Central memory CD4-positive, alpha-beta T cell (primary cell): ENCODE measurements at places on chromosomes 12 and 14.

GRCh38 chr14:68181519-68182326, 362.1 kb downstream of the RAD51B start:
- no peak for DNase-seq

- no peak for DNase-seq
Measured at GRCh38 chr12:121514184-121514742, 66.6 kb downstream of the KDM2B start.

DNA sequence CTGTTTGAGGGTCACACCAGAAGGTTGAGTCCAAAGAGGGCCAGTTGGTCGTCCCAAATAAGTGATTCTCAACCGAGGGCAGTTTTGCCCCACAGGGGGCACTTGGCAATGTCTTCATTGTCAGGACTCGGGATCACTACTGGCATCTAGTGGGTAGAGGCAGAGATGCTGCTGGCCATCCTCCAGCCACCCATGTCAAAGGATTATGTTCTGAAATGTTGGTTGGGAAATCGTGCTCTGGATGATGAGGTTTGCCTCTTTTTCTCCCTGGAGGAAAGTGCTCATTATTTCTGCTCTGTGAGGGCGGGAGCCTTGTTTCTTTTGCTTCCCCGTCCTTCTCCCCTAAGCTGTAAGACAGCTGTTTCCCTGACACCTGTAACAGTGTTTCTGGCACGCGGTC, 3.6 kb downstream of the ZNF839 start:
- DNase-seq, result no peak

DNA sequence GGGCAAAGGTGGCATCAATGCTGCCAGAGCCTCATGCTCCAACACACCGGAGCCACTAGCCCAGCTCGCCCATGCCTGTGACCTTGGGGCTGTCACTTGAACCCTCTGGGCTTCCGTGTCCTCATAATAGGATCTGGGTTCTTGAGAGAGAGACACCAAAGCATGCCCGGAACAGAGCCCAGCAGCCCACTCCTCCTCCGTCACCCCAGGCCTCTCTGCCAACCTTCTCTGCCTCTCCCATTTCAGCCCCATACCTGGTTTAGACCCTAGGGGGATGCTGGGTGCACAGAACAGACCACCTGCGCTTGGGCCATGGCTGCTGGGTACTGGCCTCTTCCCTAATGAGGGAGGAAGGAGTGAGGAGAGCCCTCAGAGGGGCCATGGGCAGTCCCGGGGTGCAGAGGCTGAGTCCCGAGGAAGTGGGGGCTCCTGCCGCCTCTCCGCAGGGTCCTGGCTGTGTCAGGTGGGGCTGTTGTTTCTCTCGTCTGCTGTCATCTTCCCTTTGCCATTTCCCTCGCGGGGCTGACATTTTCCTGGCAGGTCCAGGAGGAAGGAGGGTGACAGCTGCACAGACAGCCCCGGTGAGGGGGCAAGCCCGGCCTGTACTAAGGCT, 172.4 kb upstream of the RTL1 start:
- no peak for DNase-seq

GRCh38 chr12:20144341-20144740, 224.0 kb upstream of the PDE3A start:
- no peak for DNase-seq

- DNase-seq, result no peak
Measured at GRCh38 chr12:104520242-104520900, 63.6 kb downstream of the CHST11 start.

- no peak for DNase-seq
Measured at GRCh38 chr12:86137936-86138335, 118.3 kb downstream of the MGAT4C start.

GRCh38 chr14:77318006-77318553, 2.6 kb downstream of the POMT2 start:
- DNase-seq, result no peak

DNA sequence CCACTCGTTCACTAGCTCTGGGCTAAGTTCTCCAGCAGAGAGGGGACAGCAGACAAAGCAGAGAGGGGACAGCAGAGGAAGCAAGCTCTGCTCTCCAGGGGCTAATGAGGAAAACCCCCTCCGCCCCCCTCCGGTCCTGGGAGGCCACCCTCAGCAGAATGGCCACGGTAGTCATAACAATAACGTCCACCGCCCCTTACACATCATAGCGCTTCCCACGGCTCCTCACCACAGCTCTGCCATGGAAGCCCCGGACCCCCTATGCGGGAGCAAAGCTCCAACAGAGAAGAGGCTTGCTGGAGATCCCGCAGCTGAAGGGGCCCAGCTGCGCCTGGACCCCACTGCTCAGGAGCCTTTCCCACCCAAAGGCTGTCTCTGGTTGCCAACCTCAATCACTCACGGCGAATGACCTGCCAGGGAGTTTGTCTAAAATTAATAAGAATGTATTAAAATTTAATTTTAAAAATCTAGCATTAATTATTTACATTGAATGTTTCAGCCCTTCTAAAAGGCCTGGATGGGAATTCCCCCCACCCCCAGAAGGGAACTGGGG, 17.4 kb downstream of the BEGAIN start:
- no peak for DNase-seq

DNA sequence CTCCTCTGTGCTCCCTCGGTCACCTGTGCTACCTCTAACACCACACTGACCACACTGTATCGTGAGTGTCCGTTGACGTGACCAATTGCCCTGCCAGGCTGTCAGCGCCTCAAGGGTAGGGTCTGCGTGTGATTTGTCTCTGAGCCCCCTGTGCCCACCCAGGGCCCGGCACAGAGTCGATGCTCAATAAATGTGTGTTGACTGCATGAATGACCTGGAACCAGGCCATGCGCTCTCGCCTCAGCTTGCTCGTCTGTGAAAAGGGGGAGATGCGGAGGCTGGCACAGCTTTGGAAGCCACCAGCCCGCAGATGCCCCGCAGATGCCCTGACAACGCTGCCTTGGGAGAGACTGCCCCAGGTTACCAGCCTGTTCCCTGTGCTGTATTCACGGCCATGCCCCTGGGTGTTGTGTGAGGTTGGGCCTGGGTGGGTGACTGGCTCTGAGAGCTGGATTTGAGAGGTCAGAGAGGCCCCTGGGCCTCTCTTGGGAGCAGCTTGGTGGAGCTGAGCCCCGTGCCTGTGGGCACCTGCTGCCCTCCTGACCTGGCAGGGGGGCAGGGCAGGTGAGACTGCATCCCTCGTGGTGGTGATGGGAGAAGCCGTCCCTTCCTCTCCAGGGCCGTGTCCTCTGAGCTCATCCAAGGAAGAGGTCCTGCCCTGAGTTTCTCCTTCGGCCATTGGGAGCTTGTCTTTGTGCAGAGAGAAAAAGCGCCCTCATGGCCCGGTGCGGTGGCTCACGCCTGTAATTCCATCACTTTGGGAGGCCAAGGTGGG, 43.2 kb downstream of the CYP46A1 start:
- no peak for DNase-seq

DNA sequence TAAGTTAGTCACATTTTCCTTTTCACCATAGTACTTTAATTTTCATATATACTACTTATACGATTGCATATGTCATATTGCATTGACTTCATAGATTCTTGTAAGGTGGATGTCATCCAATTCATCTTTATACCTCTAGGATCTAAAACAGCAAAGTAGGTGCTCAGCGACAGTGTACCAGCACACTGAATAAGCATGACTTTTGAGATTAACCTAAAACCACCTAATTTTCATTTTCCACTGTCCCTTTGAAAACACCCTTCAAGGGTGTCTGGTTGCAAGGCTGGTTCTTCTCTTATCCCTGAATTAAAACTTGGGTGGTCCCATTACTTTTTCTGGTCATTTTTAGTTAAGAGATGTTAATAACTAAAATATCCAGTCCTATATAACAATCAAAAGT, 4.4 kb downstream of the GPR19 start:
- DNase-seq, result no peak

- no peak for DNase-seq
Measured at GRCh38 chr14:87386524-87386923, 606.5 kb downstream of the GALC start.

DNA sequence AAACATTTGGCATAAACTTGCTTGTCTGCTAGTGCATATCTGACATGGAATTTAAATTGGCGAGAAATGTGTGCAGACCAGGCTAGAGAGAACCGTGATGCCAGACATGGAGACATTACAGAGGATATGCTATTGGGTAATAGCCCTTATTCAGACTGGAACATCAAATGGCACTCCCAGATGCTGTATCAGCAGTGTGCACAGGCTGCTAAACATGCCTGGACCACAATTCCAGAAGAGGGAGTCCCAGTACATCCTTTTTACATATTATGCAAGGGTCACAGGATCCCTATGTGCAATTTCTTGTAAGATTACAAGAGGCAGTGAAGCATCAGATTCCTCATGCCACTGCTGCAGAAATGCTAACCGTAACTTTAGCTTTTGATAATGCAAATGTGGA, 354.5 kb upstream of the FOXG1 start:
- no peak for DNase-seq

- peak; percentile 36 for DNase-seq
Measured at GRCh38 chr12:2783936-2784600, 10.7 kb upstream of the FKBP4 start.
